ENCODE measurements at places on chromosomes 2 and 18.

DNA sequence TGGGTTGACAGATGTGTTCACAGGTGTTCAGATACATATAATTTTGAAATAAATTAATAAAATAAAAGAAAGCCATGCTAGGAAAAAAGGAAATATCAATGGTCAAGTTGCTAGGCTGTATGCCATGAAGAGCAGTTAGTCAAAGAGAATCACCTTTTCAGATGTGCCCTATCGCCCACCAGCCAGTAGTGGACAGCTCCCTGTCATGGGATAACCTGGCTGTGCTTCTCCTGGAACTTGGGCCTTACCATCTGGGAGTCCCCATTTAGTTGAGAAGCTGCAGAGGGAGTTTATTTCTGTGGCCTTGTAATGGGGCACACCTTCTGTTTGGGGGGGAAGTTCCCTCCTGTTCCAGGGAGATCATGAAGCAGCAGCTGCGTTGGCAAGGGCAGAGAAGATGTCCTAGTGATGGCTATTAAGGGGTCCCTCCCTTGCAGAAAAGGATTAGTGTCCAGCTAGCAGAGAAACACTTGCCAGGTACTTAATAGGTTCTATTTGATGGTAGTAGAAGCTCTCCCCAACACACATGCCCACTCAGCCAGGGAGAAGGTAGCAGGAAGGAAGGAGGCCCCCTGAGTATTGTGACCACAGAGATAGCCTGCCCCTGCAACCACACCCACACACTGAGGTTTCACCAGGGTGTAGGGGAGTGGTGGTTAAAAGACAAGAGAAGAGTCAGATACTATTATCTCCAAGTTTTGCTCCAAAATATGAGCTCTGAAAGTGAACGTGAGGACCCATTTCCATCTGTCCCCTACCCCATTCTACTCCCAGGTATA is 117.7 kb downstream of the B3GNT2 start:
- DNase-seq = no peak

DNA sequence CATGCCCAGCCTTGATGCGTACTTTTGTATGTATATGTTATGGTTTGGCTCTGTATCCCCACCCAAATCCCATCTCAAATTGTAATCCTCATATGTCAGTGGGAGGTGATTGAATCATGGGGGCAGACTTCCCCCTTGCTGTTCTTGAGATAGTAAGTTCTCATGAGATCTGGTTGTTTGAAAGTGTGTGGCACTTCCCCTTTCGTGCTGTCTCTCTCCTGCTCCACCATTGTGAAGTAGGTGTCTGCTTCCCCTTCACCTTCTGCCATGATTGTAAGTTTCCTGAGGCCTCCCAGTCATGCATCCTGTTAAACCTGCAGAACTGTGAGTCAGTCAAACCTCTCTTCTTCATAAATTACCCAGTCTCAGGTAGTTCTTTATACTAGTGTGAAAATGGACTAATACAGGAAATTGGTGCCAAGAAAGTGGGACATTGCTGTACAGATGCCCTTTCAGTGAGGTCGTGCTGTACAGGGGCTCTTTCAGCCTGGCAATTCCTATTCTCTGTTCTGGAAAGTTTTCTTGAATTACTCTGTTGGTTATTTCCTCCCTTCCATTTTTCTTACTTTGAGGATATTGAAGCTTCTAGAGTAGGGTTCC is 38.2 kb downstream of the KCMF1 start:
- DNase-seq = peak; percentile 21

DNA sequence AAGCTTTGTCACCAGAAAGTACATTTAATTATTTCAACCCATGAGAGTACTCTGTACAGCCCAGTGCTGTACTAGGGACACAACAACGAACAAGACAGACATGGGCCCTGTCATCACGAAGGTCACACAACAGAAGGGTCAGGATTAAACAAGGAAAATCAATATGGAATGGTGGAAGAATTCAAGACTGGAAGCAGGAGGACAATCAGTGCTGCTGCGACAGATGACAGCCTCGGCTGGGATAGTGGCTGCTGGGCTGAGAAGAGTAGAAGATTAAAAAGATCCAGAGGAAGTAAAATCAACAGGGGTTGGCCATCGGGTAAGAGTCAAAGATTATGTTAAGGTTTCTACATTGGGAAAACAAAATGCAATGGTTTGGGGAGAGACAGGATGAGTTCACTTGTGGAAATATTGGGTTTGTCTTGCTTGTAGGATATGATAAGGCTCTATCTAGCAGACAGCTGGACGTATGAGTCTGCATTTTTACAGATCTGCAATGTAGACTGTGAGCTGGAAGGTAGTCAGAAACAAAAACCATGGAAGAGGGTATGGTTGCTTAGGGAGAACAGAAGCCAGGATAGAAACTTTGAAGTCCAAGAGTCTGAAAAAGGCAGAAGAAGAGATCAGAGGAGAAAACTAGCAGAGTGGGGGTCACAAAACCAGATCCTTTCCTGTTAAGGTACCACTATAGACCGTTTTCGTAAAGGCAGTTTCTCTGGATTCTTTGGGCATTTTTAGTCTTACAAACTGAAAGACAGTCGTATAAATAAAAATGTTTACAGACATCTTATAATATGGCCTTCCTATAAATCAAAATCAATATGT is 84.1 kb downstream of the PRELID3A start:
- no peak for DNase-seq

DNA sequence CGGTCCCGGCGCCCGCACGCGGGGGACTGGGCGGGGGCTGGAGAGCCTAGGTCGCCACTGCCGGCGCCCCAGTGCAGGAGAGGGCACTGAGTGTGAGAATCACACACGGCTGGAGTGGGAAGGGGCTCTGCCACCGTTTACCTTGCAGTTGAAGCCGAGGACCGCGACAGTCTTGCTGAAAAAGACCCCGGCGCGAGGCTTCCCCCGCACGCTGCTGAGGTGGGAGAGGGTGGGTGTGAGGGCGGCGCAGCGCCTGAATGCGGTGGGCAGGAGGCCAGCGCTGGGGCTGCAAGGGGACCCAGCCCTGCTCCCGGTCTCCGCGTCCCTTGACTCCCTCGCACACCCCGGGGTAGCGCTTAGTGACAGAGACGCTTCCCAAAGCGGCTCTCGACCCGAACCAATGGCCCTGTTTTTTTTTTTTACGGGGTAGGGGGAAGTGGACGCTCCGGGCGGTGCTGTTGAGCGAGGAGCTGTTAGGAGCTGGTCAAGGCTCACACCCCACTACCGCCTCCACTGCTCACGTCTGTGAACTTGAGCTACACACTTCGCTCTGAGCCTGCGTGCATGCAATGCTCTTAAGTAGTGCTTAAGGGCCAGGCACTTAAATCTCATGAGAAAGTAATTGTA is 794 bp downstream of the NOTO start:
- no peak for DNase-seq

DNA sequence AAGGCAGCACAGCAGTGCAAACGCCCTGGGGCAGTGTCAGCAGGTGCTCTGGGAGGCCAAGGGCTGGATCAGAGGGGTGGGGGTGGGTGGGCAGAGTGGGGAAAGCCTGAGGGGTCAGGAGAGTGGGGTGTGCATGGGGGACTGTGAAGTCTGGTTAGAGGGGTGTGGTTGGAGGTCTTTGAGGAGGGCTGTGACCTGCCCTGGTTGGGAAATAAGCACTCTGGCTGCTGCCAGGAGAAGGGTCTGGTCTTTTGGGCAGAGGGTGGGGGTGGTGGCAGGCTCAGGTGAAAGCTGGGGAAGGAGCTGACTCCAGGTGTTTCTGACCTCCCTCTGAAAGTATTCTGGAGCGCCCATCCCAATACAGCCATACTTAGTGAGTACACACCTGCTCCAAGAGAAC is 4.2 kb downstream of the ALPI start:
- DNase-seq = no peak

DNA sequence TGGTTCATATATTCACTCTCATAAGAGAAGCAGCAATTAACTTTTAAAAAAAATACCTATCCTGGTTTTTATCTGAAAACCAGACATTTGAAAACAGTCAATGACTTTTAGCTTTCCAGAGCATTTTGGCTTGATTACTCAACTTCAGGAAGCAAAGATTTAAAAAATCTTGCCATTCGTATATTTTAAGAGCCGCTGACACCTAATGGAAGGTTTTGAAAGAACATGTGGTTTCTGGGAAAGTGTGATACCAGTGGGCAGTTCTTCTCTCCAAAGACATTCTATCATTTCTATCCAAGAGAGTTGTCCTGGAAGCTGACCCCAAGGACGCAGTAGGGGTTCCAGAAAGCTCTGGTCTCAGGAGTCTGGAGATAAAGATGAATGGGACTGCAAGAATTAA is 234.7 kb downstream of the TTC32 start:
- no peak for DNase-seq

DNA sequence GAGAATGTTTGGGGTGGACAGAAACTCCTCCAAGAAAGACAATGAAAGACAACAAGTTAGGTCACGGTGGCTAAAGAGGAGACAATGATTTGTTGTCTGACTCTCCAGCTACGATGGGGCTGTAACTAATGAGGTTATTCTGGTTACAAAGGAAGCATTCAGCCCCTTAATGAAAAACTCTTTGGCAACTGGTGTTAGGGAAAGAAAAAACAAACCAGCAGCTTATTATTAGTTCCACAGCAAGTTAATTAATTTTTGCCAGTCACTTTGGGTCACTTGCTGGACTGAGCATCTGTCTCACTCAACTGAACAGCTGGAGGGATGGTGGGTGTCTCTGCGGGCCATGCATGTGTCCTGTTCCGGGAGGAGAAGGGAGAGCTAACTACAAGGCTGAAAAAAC is 263.7 kb downstream of the ALK start:
- no peak for DNase-seq

- DNase-seq = no peak
These were observed 673.1 kb upstream of the FSHR start for GRCh38 chr2:49827366-49827765.

- no peak for DNase-seq
These were observed 828.6 kb upstream of the POU3F3 start for GRCh38 chr2:104025295-104025694.

DNA sequence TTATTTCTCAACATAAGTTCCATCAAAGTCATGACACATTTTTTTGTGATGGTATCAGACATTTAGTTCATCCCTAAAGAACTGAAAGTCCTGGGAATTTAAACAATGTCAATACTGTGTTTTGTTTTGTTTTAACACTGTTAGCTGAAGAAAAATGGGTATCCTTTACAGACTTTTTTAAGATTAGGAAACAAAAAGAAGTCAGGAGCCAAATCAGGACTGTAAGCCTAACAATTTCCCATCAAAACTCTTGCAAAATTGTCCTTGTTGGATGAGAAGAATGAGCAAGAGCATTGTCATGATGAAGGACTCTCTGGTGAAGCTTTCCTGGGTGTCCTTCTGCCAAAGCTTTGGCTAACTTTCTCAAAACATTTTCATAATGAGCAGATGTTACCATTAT is 69.4 kb downstream of the SRD5A2 start:
- DNase-seq = no peak

DNA sequence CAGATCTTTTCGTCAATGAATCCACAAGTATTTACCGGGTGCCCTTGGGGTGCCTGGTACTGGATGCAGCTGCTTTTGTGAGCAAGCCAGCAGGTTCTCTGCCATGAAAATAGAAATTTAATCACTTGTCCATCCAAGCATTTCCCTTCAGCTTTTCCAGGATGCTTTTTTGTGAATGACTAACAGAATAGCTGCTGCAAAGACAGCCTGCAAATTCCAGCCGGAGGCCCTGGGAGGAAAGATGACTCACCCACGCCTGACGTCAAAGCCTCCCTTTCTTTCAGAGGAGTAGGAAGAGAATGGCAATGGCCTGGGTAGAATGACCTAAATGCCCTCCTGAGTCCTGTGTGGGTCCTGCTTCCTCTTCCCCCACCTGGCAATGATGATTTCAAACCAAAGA is 111.9 kb downstream of the AP1S3 start:
- DNase-seq = no peak

DNA sequence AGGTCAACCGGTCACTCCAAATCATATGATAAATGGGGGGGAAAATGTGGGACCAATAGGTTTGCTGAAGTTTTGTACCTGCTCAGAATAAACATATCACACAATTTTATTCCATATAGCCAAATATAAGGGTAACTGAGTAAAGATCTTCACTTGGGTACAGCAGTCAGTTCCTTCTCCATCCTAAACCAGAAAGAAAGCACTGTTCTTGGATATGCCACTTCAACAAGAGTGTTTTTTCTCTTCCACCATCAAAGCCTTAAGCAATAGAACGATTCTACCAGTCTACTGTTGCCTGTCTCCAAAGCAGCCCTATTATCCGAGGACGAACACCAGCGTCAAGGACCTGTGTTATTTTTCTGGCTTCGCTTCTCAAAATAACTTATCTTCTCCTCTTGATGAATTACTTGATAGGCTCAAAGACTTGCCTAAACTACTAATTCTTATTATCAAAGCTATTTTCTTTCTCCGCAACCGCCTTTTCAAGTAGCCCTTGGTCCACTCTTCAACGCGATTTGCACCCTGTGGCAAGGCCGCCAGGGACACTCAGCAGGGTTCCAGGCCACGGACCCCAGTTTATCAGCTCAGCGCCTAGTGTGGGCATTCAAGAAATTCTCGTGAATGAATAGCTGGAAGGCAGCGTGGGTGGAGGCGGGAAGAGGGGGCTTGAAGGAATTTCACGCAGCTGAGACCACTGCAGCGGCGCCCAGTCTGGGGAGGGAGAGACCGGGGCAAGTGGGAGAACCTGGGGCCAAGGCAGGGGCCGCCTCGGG is 646 bp downstream of the ALS2 start:
- no peak for DNase-seq

DNA sequence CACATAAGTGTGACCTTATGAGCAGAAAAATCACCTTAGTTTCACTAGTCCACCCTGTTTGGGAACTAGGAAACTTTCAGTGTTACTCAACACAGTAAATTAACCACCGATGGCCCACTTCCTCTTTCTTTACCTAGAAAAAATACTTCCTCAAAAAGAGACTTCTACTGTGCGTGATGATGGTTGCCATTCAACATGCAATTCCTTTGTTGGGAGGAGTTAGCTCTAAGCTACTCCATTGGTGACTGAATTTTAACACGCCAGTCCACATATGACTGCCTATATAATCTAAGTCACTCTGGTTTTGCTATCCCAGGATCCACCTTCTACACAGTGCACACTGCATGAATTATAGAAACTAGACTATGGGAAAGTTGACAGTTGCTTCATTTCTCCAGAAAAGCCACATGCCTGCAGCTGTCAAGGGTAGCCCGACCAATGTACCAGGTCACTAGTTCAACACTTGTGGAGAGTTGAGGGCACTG is 47.8 kb upstream of the REG3G start:
- no peak for DNase-seq

DNA sequence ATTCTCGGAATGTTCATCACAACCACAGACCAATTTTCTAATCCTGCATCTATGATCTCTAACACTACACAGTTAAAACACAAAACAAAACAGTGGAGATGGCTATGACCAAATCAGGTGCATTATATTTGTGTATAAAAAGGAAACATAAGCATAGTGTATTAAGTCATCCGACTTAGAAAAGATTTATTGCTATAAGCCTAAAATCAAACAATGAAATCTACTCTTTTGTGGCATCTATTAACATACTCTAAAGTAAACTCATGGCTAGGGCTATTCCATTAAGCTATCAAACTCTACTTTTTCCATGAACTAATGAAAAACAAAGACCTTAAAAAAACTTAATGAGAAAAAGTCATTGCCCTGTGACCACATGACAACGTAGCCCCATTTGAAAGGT is 8.7 kb downstream of the SP3 start:
- no peak for DNase-seq

- DNase-seq = no peak
These were observed 1289.7 kb downstream of the LRP1B start for GRCh38 chr2:140841141-140841540.

- DNase-seq = no peak
These were observed 219.6 kb downstream of the ETAA1 start for GRCh38 chr2:67616749-67617148.
